ENCODE measurements at places on chromosomes 1 and 21. TPM values are rescaled to one million over a fixed set of nuclear protein-coding genes. Genes with fewer than 3 reads are reported as not detected.

Gene PROK1
- 0.12 TPM for total RNA-seq

Gene RASAL2
- total RNA-seq: 14.0 TPM

Gene HSPB7
- not detected for total RNA-seq

Gene OR2L3
- total RNA-seq: not detected

Gene RNF186
- total RNA-seq: not detected

Gene RGS1
- total RNA-seq: not detected

Gene G0S2
- not detected for total RNA-seq

Gene TRIM67
- not detected for total RNA-seq

Gene RGSL1
- not detected for total RNA-seq

GRCh38 chr1:49854741-49855140 lies 169.0 kb downstream of the AGBL4 start:
- DNase-seq: no peak

- DNase-seq: peak; percentile 48
These were observed 37.3 kb upstream of the EDN2 start for GRCh38 chr1:41521766-41522165.

- DNase-seq: no peak
These were observed 20.2 kb downstream of the CAPZB start for GRCh38 chr1:19465123-19465522.

DNA sequence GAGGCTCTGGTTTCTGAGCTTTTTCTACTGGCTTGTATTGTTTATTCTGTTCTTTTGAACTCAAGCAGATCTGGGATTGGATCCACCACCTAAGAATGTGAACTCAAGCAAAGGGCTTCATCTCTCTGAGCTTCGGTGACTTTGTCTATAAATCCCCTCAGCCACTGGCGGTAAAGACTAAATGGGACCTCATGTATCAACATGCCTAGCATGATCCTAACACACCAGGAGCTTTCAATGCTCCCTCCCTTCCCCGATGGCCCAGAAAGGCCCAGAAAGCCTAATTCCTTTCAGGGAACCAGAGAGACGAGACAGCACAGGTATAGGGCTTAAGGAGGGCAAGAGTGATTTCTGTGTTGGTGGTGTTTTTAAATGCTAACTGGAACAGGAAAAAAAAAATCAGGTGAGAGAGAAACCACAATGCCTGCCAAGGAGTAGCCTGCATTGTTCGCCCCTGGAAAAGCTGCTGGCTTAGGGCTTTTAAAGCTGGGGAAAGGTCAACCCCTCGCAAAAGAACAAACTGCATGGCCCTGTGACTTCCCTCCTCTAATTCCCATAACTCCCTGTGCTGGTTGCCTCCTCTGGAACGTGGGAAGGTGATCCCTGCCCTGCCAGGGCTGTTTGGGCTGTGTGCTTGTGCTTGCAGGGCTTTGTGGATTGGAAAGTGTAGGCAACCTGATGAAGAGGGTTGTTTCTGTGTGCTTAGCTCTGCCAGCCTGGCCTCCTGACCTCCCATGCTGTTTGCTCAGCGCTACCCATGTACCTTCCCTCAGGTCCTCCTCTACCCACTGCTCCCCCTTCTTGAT lies 147.0 kb downstream of the PLPP3 start:
- peak; percentile 52 for DNase-seq

DNA sequence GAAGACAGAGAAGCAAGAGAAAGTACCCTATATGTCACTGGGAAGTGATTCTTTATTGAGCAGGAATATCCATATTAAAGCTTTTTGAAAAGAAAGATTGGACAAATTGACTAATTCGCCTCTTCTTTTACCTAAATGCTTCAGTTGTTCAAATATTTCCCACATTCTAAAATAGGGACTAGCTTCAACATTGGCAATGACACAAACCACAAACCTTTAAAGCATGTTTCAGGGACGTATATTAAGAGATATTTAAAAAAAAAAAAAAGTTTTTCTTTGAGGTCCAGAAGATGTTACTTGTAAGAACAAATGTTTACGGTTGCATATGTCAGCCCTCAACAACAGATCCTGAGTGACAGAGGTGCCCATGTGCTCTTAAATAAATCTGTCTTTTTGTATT lies 235.0 kb upstream of the NFIA start:
- no peak for DNase-seq

DNA sequence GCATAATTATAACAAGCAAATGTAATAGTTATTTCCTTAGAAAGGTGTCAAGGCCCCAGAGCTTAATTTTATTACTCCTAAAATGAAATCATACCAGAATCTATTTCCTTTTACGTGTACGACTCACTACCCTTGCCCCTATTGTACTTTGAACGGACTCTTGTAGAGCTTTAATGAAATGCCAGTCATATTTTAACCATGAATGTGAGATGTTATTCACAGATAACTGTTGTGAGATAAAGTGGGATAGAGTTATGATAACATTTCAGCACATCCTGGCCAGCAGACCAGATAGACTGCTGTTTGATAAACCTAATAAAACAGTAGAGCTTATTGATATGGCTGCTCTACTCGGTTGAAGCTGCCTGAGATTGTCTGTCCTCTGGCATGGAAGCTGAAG lies 500.8 kb upstream of the PBX1 start:
- no peak for DNase-seq

- no peak for DNase-seq
These were observed 11.8 kb downstream of the PSEN2 start for GRCh38 chr1:226882187-226882586.

- peak; percentile 91 for DNase-seq
These were observed at the start of gene TMEM50A for GRCh38 chr1:25338188-25338981. TSS of gene TMEM50A (plus strand) at chr1:25338334. CDS start at chr1:25340487, 2,153 bp downstream.

GRCh38 chr1:57040811-57041210 lies 75.0 kb upstream of the C8B start:
- DNase-seq: no peak

- DNase-seq: no peak
These were observed 33.1 kb upstream of the LRRC3 start for GRCh38 chr21:44421901-44422840.

- DNase-seq: no peak
These were observed 29.6 kb downstream of the KCNN3 start for GRCh38 chr1:154840269-154841176.

- DNase-seq: no peak
These were observed 20.3 kb downstream of the LTN1 start for GRCh38 chr21:28972398-28972797.

DNA sequence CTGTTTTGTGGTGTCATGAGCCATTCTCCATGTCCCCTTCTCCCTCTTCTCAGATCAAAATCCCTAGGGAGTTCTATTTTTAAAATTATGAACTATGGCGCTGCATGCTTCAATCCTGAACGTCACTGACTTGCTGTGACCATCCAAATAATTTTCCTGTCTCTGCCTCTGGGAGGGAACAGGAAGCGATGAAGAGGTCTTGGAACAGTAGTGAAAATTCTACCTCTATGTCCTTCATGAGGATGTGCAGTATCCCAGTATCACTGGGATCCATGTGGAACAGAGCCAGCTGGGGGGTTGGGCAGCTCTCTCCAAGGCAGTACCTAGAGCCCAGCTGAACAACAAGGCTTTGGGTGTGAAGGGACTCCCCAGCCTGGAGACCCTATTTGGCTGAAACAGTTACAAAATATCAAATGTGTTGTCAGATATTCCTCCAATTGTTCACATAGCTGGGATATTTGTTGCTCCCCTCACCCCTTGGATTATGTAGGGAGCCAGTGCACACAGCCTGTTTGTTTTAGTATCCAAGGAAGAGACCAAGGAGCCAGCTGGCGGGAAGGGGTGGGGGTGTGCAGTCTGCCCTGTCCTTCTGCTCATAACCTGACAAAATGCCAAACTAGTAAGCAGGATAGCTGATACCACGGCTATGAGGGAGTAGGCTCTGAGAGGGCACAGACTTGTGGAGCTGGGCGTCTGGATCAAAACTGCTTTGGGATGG lies 7.6 kb downstream of the DCLRE1B start:
- no peak for DNase-seq

- no peak for DNase-seq
These were observed 694 bp upstream of the MRPL9 start for GRCh38 chr1:151763990-151764389.

- no peak for DNase-seq
These were observed 95.4 kb upstream of the ERRFI1 start for GRCh38 chr1:8121261-8122159.

GRCh38 chr1:58109646-58110200 lies 436.8 kb downstream of the OMA1 start:
- DNase-seq: no peak

DNA sequence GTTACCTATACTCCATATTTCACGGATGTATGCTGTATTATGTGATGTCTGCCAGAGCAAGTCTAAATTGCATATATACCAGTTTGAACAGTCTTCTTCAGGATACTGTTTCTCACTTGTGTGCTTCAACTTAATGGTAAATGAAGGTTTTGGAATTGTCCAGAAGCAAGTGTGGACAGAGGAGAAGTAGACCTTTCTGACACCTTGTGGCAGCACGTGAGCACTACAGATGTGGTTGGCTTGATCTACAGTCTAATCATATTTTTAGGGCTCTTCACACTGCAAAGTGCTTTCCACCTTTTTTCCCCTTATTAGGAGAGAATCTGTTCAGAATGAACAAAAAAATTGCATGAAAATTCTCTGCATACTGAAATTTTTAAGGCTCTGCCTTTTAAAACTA lies 10.9 kb downstream of the MORC3 start:
- peak; percentile 57 for DNase-seq

- DNase-seq: no peak
These were observed 170.3 kb downstream of the GREM2 start for GRCh38 chr1:240441669-240442068.

DNA sequence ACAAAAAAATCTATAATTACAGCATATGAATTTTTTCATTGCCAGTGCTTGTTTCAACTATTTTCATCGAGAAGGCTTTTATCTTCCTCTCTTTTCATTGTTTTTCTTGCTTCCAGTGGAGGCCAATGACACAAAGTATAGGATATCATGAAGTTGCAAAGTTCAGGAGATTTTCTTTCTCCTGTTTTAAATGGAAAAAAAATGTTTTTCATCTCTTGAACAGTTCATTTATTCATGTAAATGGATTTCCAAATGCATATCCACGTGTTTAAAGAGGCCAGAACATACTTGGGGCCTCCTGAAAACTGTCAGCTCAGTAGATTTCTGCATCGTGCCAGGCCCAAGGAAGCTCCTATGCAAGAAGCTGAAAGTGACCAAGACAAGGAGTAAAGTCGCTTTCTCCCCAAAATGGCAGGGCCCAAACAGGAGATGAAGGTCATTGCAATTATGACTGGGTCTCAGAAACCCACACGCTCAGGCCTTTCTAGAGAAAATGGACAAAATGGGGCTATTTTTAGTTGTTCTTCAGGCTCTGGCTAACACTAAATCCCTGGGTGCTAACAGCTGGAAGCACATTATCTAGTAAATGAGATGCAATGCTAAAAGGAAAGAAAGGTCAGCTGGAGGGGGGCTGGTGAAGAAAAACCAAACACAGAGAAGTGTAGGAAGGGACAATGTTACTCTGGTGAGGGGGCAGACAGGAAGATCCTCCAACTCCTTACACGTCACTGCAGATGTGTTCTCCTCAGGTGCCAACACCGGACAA lies 136.9 kb upstream of the C8B start:
- no peak for DNase-seq

GRCh38 chr1:221457685-221458446 lies 284.0 kb downstream of the DUSP10 start:
- DNase-seq: no peak

DNA sequence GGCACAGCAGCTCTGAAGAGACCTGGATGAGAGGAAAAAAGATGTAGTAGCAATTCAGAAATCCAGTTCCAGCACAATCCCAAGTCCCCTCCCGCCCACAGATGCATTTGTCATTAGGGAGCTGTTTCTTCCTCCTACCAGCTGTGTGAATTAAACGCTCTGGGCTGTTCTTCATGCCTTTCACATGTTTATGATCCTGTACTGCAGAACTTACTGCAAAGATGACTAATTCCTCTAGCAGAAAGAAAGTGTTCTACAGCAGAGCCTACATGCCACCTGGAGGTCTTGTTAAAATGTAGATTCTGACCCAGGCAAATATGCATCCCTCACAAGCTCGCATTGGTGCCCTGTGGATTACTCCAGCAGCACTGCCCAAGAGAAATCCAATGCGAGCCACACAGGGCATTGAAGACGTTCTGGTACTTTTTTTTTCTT lies 6.5 kb downstream of the ENO1 start:
- DNase-seq: no peak

DNA sequence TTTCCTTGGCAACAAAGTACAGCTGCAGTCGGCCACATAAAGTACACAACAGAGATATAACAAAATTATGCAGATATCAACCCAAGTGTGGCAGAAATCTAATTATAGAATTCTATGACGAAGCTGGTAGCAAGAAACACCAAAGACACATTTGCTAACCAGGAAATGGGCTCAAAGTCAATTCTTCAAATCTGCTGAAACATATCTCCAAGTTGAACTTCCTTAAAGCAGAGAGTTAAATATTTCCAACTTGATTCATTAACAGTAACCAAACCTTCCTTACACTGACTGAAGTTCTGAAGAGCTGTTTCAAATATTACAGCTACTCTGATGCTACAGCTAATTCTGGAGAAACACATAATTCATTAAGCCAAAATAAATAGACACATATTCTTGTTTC lies 67.6 kb upstream of the SDC3 start:
- DNase-seq: no peak

DNA sequence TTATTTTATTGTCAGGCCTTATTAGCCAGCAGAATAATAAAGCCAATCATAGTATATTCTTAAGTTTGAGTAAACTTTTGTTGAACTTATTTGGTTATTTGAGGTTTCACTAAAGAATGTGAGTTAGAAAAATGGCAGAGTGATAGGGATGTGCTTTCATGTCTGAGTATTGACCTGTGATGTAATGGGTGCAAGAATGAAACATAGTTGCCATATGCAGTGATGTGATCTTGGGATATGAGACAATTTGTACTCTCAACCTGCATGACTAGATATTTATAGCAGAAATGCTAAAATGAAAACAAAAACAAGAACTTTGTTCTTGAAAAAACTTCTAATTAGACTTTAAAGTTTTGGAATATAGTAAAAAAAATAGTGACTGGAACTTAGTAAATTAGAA lies 97.9 kb downstream of the DISP1 start:
- DNase-seq: no peak

DNA sequence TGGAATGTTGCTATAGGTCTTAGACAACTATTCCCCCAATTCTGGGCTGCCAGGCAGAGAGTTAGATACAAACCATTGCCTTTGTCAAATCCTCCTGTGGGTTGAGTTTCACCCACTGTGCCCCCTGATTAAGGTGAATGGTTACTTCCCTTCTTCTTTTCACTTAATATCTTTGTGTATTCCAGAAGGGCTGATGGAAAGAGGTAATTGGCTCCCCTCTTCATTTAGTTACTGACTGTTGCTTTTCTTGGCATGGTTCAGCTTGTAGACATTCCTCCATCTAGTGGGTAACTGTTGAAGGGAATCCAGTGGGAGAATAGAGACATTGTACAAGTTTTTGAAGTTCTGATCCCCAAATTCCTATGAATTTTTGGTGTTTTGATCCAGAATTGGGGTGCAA lies 43.8 kb upstream of the MACF1 start:
- DNase-seq: no peak

- peak; percentile 48 for DNase-seq
These were observed 156.6 kb downstream of the GREM2 start for GRCh38 chr1:240455228-240455821.

GRCh38 chr1:156625436-156626078 lies 6.3 kb downstream of the HAPLN2 start:
- DNase-seq: peak; percentile 79

Data from neural progenitor cell (in vitro differentiated cells).